ENCODE measurements at places on chromosomes 5 and 9.

- no peak for DNase-seq
Measured at GRCh38 chr5:1946776-1947175, 64.1 kb upstream of the IRX4 start.

DNA sequence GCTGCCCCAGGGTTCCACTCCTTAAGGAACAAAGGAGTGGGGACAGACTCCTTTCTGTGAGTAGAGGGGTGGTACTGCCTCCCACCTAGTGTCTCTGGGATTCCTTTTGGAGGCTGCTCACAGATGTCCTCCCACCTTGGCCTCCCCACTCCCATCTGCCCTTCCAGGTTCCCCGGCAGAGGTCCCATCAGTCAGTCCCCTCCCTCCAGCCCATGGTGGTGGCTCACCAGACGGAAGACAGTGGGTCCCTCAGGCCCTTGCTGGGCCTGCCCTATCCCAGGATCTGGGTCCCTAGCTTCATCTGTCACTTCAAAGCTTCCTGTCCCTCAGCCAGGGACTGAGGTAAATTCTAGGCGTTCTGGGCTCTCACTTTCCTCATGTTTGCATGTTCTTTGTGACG, 35.6 kb upstream of the NEK6 start:
- no peak for DNase-seq

DNA sequence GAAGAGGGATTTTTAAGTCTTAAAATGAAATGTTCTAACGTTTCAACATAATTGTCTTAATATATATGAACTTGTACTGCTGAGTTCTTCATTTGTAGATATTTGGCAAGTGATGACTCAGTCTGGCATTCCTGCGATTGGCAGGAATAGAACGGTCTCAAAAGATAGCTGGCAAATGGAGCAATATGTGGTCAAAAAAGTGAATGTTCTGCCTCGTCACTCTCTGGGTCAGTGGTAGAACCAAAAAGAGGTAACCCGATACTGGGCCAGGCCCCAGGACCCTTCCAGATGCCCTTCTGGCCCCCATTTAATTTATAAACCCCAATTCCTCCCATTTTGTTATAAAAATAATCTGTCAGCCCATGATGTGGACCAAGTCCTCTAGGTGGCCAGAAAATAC, 39.2 kb downstream of the ZNF366 start:
- DNase-seq, result no peak

DNA sequence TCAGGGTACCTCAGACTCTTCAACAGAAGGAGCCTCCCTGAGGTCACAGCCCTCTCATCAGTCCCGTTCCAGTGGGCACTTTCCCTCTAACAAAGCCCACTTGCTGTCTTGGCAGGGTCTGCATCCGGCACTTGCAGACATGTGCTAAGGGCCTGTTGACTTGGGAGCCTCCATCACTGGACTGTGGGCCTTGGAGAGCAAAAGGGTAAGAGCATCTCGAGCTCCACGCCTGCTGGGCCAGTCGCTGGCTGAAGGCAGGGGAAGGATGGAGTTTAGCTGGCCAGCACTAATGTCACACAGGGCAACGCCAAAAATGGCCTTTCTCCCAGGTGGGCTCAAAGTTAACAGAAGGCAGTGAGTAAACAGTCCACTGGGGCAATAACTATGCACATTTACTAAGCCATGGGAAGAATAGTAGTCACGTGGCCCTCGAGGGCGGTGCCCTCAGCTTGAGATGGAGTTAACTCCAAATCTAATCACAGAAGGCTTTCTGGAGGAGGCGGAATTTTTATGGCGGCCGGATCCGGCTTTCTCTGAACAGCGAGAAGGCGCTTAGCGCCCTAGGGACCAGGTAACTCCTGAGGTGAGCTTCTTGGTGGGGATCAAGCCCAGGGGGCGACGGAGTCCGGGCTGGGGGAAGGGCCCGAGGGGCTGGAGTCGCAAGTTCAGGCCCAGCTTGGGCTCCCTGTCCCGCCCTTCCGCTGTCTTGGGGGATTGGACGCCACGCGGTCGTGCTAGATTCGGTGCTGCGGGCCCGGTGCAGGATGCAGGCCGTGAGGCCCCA, 2.0 kb upstream of the NSD1 start:
- no peak for DNase-seq

GRCh38 chr9:37917801-37918664, 14.1 kb upstream of the SLC25A51 start:
- no peak for DNase-seq

- DNase-seq, result no peak
Measured at GRCh38 chr9:124271660-124272059, 13.9 kb downstream of the NEK6 start.

DNA sequence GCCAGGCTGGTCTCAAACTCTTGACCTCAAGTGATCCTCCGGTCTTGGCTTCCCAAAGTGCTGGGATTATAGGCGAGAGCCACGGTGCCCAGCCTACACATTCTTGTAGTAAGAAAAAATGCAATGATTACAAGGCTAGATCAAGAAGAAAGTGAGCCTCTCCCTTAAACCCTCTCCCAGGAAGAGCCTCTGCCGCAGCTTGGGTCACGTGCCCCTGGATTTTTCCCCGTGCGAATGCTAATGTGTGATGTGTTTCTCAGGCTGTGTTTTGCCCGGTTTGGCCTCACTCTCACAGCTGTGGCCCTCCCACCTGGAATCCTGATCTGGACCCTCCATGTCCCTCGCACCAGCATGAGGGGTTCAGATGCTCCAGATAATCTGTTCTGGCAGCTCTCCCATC, 6.9 kb downstream of the PLPP7 start:
- DNase-seq, result no peak

Data from stimulated activated CD8-positive, alpha-beta memory T cell treated with anti-CD3 and anti-CD28 coated beads, Interleukin-4, amount 100 ng/mL, for 4 hours (primary cell).